Stimulated activated CD8-positive, alpha-beta memory T cell treated with anti-CD3 and anti-CD28 coated beads, Interleukin-15, amount 100 ng/mL, for 24 hours (primary cell): ENCODE measurements at places on chromosomes 4 and X.

DNA sequence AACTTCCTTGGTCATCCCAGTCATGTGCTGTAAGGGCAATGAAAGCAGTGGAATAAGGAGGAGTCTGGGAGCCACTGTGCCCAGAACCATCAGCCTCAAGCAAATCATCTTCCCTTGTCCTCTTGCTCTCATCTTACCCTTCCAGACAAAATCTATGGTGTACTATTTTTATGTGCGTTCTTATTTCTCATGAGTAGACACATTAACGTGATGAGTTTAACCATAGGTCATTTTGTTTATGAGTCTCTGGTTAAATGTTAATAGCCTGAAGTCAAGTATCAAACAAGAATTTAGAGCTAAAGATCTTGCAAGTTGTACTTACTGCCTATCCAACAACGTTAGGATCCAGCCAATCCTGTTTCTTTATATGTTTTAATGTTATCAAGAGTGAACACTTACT lies 495.3 kb downstream of the SPRY1 start:
- no peak for DNase-seq

DNA sequence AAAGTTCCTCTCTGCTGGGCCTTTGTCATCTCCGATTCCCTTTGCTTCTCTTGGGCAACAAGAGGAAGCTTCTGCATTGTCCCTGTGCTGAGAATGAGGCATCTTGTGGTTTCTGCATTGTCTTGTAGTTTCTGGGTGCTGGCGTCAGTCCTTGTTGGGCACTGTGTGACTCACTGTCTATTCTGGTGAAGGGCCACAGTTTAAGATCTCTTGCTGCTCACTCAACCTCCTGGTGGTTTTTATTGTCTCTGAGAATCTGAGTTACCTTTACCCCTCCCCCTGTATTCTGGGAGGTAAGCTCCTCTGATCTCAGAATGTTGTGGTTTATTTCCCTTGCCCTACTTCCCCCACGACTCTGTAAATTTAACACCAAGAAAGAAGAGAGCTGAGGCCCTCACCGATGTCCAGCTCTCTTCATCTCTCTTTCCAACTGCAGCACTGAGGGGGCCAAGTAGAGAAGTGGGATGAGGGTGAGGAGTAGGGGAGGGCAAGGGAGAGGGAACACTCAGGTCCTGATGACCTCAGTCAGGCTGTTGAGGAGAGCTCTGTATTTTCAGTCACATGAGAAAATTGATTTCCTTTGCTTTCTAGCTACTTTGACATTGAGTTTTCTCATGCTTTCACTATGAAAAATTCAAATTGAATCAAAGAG lies 441.6 kb upstream of the PITX2 start:
- no peak for DNase-seq

GRCh38 chr4:28772066-28772465 lies 1911.4 kb downstream of the STIM2 start:
- DNase-seq, result no peak

DNA sequence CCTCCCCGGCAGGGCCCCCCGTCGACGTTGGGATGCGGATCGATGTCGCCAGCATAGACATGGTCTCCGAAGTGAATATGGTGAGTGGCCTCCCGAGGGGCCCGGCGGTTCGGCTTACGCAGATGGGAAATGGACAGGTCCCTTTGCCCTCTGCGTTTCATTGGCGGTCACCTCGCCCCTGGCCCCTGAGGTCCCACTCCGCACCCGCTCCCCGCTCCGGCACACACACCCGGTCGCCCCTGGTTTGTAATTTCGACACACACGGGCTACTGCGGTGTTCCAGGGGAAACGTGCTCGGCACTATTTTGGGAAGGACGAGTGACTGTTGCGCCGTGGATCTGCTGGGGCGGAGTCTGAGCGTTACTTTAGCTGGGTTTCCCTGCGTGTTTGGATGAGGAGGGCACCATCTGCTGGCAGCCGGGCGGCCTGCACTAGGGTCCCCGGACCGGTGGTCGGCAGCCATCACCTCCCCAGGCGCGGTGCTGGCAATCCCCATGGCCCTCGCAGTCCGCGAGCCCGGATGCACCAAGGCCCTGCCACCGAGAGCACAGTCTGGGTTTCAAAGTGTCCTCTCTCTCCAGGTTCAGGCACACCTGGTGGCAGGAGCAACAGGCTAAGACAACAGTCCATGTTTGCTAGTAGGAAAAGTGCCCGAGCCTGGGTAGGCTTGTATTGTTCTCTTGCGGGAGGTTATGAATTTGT lies 1.2 kb downstream of the GABRB1 start:
- DNase-seq, result no peak
